ENCODE measurements at places on chromosomes 16 and 17. TPM values are rescaled to one million over a fixed set of nuclear protein-coding genes. Genes with fewer than 3 reads are reported as not detected.

EMC6 gene
- 25.6 TPM for total RNA-seq

NOD2 gene
- total RNA-seq, result 0.07 TPM

SLFN12L gene
- not detected for total RNA-seq

TPSD1 gene
- total RNA-seq, result not detected

UTS2R gene
- total RNA-seq, result not detected

PLCD3 gene
- 107 TPM for total RNA-seq

MT1G gene
- 40.2 TPM for total RNA-seq

KRT28 gene
- not detected for total RNA-seq

TEKT3 gene
- not detected for total RNA-seq

ESRP2 gene
- 26.7 TPM for total RNA-seq

KRT31 gene
- total RNA-seq, result not detected

BIRC5 gene
- 129 TPM for total RNA-seq

ZSCAN10 gene
- not detected for total RNA-seq

SOX8 gene
- not detected for total RNA-seq

OTOA gene
- not detected for total RNA-seq

MYH3 gene
- total RNA-seq, result under 0.01 TPM

MAP2K3 gene
- total RNA-seq, result 21.8 TPM

FOXO3B gene
- 6.0 TPM for total RNA-seq

PYDC1 gene
- total RNA-seq, result not detected

CA4 gene
- total RNA-seq, result not detected

VAT1L gene
- 0.29 TPM for total RNA-seq

NHLRC4 gene
- total RNA-seq, result 0.35 TPM

HS3ST3A1 gene
- 5.8 TPM for total RNA-seq

TIGD7 gene
- total RNA-seq, result 1.8 TPM

SLC13A2 gene
- total RNA-seq, result not detected

KRT24 gene
- total RNA-seq, result not detected

YWHAE gene
- total RNA-seq, result 1,115 TPM

HSD17B2 gene
- total RNA-seq, result 0.72 TPM

CCL14 gene
- not detected for total RNA-seq

SLX4 gene
- 6.9 TPM for total RNA-seq

GCGR gene
- total RNA-seq, result not detected

GLIS2 gene
- total RNA-seq, result 2.2 TPM

CD300C gene
- total RNA-seq, result 0.06 TPM

CHRNB1 gene
- 21.3 TPM for total RNA-seq

LCAT gene
- total RNA-seq, result 7.5 TPM

KRTAP3-2 gene
- not detected for total RNA-seq

CTRB1 gene
- not detected for total RNA-seq

OR1F1 gene
- 0.52 TPM for total RNA-seq

QRICH2 gene
- 2.0 TPM for total RNA-seq

ASIC2 gene
- total RNA-seq, result 0.23 TPM

SLC13A5 gene
- total RNA-seq, result not detected

TXNL4B gene
- 11.0 TPM for total RNA-seq

CLDN9 gene
- 0.29 TPM for total RNA-seq

KCNJ12 gene
- 0.14 TPM for total RNA-seq

CNGB1 gene
- total RNA-seq, result 1.4 TPM

CHST4 gene
- total RNA-seq, result 1.1 TPM

AOC2 gene
- total RNA-seq, result 0.22 TPM

SALL1 gene
- 17.4 TPM for total RNA-seq

SYNGR3 gene
- 8.5 TPM for total RNA-seq

MYH1 gene
- not detected for total RNA-seq

TTLL6 gene
- 0.22 TPM for total RNA-seq

FBXO39 gene
- total RNA-seq, result not detected

All from epithelial cell of proximal tubule (primary cell).